ENCODE measurements at places on chromosomes 3 and 15.

- H3K4me3 ChIP-seq, result no peak overlapping the region
- ATAC-seq, result no peak
- H3K4me1 ChIP-seq, result no peaks in the 10 kb centered on the region
- H3K27ac ChIP-seq, result no peak overlapping the region
Observed at GRCh38 chr3:151919030-151919328, 45.5 kb downstream of the SUCNR1 start.

- H3K4me3 ChIP-seq, result no peak overlapping the region
- H3K27ac ChIP-seq, result peak overlapping the region; percentile 77
- peaks cover 29% of the 10 kb centered on the region for H3K4me1 ChIP-seq
- H3K27me3 ChIP-seq, result no peaks in the 10 kb centered on the region
Observed at GRCh38 chr15:64732156-64732860, 43.1 kb downstream of the RBPMS2 start.

DNA sequence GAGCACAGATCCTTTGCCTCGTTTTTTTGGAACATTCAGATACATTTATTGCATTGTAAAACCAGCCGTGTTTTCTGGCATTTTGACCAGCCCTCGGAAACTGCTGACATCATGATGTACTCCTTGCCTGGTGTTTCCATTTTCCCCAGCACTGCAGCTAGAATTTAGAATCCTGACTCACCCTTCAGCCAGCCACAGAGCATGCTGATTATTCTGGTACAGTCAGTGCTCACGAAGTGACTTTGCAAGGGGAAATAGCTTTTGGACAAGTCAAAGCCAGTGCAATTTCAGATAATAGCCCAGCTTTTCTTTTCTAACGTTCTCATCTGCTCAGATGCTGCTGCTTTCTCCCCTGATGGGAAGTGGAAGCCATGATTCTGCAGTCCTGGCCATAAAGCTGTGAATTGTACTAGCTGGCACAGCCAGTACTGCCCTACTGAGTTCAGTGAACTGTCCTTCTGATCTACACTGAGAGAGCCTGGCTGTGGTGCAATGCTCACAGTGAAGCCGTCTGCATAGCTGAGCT, 12.1 kb upstream of the CNBP start:
- no peak for ATAC-seq
- H3K4me3 ChIP-seq, result no peak overlapping the region
- H3K27me3 ChIP-seq, result no peaks in the 10 kb centered on the region
- no peak overlapping the region for H3K27ac ChIP-seq

DNA sequence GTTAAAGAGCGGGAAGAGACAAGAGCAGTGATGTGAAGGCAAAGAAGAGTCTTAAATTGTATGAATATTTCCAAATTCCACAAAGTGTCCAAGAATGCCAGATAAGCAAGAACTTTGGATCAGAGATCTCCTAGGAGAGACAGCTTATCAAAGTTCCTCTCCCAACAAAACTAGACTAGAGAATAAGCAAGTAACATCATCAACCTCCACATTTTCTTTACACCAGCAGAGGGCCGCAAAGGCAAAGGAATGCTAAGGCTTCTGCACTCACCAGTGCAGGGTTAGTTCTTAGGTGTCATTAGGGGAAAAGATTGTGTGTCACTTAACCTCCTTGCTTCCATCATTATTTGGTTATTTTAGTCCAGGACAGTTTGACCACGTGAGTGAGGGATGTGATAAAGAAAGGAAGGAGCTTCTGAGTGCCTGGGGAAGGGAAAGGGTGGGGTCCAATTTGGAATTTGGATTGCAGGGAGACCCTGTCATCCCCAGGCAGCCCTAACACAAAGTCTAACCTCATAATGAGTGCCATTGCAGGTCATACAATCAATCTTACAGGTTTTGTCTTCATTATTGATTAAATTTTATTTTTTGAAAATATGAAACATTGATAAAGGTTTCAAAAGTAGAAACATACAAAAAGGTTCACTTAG, 7.5 kb upstream of the CMTM6 start:
- H3K27me3 ChIP-seq, result no peaks in the 10 kb centered on the region
- ATAC-seq, result peak; percentile 91
- no peaks in the 10 kb centered on the region for H3K36me3 ChIP-seq
- H3K4me3 ChIP-seq, result no peak overlapping the region
- H3K4me1 ChIP-seq, result no peaks in the 10 kb centered on the region

DNA sequence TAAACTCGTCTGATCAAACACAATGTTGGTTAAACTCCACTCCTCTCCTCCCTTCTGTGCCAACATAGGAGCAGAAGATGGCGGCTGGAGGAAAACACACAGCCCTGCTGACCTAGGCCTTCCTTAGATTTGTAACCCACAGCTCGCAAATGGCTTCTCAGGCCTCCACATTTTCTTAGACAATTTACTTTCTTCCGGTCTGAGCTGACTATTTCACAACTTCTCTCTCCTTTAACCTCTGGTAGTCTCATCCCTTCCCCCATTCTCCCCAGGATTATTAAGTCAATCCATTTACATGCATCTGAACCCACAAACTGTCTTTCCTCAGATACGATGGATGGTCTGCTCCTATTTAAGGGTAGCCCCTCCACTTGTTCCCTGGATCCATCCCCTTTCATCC, 25.7 kb upstream of the ULK4 start:
- H3K4me1 ChIP-seq, result no peaks in the 10 kb centered on the region
- H3K27ac ChIP-seq, result no peak overlapping the region
- H3K4me3 ChIP-seq, result no peak overlapping the region
- H3K27me3 ChIP-seq, result no peaks in the 10 kb centered on the region

GRCh38 chr3:158765518-158766205, 33.4 kb upstream of the RARRES1 start:
- peaks cover 21% of the 10 kb centered on the region for H3K36me3 ChIP-seq
- H3K4me3 ChIP-seq, result no peak overlapping the region
- H3K27ac ChIP-seq, result no peak overlapping the region
- ATAC-seq, result no peak

GRCh38 chr15:71089801-71090200, 25.5 kb upstream of the THSD4 start:
- no peak for ATAC-seq
- H3K4me1 ChIP-seq, result no peaks in the 10 kb centered on the region
- no peaks in the 10 kb centered on the region for H3K36me3 ChIP-seq
- H3K27me3 ChIP-seq, result peaks cover 20% of the 10 kb centered on the region
- no peak overlapping the region for H3K4me3 ChIP-seq

All from stimulated activated memory B cell treated with anti-CD40 and anti-IgM and Interleukin-4, amounts not matched to agents 10 μg/mL and 1 μg/mL and 100 μg/mL, for 72 hours (primary cell).